ENCODE measurements at places on chromosomes 16 and 17. TPM values are rescaled to one million over a fixed set of nuclear protein-coding genes. Genes with fewer than 3 reads are reported as not detected.

Gene HS3ST2
- polyA plus RNA-seq = 0.11 TPM

Gene TEKT3
- polyA plus RNA-seq = 1.2 TPM

DNA sequence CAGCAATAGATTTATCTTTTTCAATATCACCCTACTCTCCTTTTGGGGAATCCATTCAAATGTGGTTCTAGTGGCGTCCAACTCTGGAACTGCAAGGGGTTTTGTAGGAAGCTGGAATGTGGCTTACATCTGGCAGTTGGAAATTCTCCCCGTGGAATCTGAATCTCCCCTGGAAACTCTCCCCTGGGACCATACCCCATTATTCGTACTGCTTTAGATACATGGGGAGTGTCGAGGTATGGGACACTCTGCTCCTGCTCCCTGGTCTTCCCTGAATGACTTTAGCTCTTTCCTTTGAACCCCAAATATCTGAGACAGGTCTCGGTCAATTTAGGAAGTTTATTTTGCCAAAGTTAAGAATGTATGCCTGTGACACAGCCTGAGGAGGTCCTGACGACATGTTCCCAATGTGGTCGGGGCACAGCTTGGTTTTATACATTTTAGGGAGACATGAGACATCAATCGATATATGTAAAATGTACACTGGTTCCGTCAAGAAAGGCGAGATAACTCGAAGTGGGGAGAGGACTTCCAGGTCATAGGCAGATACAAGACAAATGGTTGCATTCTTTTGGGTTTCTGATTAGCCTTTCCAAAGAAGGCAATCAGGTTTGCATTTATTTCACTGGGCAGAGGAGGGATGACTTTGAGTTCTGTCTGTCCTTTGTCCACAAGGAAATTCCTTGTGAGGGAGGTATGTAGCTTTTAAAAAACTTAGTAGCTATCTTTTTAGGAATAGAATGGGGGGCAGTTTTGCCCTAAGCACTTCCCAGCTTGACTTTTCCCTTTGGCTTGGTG lies 89.1 kb upstream of the CORO6 start:
- no peak for DNase-seq

GRCh38 chr17:60851181-60851580 lies 173.5 kb downstream of the BCAS3 start:
- no peak for DNase-seq

GRCh38 chr17:9105068-9105868 lies 84.0 kb downstream of the NTN1 start:
- DNase-seq = no peak

GRCh38 chr17:34578016-34578415 lies 1.4 kb upstream of the TMEM132E start:
- DNase-seq = no peak

DNA sequence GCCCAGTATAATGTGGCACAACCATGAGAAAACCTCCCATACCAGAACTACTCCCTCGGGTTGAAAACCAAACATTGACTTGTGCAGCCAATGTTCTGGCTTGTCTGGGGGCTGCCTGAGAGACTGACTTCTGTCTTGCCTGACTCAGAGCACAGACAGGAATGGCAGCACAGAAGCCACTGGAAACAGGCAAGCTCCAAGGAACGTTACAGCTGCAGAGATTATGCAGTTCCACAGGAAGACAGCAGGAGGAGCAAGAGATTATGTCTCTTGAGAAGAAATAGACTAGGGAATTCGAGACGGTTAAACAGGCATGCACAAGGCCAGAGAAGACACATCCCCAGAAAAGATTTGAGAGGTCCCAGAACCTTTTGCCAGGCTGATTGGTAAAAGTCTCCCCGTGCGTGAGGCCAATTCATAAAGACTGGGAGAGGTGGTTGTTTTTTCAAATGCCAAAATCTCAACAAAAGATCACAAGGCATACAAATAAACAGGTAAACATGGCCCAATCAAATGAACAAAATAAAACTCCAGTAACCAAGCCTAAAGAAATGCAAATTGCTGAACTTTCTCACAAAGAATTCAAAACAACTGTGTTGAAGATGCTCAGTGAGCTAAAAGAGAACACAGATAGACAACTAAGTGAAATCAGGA lies 90.6 kb upstream of the CDH5 start:
- DNase-seq = no peak

- DNase-seq = no peak
Measured at GRCh38 chr16:85449885-85450245, 163.3 kb upstream of the GSE1 start.

Gene DLG4
- polyA plus RNA-seq = 18.0 TPM

DNA sequence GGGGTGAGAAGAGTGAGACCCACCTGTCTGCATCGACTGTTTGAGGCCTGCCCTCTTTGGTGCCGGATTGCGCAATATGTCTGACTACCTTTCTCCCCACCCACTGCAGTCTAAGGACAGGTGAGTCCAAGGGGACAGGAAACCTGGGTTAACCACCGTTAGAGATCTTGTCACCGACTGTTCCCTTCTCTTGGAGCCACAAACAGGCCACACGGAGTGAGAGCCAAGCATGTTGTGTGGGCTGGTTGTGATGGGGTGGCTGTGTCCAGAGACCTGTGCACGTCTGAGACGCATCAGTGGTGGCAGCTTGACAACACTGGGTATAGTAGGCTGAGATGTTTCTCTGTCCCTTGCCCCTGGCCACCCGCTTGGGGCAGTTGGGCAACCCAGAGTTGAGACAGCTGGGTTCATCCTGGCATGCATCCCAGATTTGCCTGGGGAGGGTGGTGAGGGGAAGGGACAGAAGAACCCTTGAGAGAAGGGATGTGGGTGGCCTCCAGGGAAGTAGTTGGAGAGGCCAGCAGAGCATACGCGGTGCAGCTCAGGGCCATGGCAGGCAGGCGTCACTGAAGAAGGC lies 21.4 kb downstream of the MPRIP start:
- DNase-seq = no peak

DNA sequence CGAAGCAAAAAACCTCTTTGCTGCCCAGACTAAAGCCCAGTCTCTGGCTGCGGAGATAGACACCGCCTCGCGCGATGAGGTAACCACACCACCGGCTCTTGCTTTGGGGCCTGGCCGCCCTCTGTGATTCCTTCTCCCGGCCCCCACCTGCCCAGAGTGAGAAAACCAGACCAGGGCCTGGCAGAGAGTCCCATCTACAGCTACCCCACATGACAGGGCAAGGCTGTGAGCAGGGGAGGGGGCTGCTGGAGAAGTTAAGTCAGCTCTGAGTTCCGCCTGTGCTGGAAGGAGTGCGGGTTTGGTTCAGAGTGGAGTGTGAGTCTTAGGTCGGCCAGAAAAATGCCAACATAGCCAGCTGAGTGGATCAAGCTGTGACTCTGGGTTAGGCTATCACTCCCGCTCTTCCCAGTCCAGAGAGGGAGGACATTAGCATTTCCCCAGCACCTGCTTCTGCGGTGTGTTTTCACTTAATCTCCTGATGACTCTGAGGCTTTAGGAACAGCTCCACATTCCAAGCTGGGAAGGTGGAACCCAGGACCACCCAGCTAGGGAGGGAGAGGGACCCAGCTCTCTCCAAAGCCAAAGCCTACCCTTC lies 139.0 kb downstream of the RAB11FIP4 start:
- DNase-seq = no peak

Gene MPHOSPH6
- polyA plus RNA-seq = 17.9 TPM

Gene KRTAP4-2
- polyA plus RNA-seq = not detected

GRCh38 chr17:14746822-14747602 lies 446.1 kb downstream of the HS3ST3B1 start:
- DNase-seq = no peak

DNA sequence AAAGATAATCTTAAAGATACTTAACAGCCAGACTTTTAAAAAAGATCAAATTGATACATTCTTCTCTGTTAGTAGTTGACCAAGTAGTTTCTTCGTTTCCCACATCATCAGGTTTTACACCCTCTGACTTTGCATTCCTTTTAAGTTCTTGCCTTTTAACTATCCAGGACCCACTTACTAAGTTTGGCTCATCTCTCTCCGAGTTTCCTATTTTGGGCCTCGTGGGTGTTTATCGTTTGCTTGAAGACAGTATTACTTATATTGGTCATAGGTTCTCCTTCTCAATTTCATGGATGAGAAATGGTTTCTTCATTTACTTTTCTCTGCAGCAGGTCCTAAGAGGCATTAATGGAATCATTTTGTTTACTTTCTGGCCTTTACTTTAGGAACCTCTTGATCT lies 43.2 kb downstream of the RPA1 start:
- DNase-seq = no peak

DNA sequence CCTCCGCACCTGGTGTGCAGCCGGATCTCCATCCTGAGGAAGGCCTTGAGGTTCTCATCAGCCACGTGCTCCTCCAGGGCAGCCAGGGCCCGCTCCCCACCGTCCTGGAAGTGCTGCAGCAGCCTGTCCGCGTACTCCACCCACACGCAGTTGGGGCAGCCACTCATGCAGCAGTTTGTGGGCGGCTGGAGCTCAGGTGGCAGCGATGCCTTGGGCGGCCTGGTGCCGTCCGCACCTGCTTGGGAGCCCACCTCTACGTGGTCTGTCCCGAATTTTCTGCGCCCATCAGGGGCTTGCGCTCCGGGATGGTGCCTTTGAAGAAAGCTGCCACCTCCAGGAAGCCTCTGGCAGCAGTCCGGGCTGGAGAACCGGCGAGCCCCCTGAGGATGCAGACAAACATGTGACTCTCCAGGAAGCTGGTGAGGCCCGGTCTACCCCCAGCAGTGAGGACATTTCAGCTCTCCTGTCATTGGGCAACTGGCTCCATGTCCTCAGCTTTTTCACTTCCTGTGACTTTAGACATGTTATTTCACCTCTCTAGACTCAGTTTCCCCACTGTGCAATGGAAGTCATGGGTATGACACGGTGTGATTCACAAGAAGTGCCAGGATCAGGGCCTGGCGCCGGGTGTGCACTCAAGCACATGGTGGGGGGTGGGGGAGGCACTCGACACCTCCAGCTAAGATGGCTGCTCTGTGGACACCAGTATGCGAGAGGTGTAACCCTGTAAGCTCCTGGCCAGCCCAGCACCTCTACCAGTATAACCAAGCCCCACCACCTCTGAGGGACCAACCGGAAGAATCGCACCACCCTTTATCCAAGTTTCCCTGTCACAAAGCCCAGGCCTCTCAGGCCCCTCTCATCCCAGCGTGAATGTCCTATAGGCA lies 957 bp downstream of the OXLD1 start:
- DNase-seq = no peak

Gene KREMEN2
- 4.0 TPM for polyA plus RNA-seq

Gene FA2H
- polyA plus RNA-seq = 0.09 TPM

- no peak for DNase-seq
Measured at GRCh38 chr16:84278968-84279367, 15.7 kb upstream of the WFDC1 start.

GRCh38 chr16:74771656-74772315 lies 2.8 kb downstream of the FA2H start:
- DNase-seq = no peak

DNA sequence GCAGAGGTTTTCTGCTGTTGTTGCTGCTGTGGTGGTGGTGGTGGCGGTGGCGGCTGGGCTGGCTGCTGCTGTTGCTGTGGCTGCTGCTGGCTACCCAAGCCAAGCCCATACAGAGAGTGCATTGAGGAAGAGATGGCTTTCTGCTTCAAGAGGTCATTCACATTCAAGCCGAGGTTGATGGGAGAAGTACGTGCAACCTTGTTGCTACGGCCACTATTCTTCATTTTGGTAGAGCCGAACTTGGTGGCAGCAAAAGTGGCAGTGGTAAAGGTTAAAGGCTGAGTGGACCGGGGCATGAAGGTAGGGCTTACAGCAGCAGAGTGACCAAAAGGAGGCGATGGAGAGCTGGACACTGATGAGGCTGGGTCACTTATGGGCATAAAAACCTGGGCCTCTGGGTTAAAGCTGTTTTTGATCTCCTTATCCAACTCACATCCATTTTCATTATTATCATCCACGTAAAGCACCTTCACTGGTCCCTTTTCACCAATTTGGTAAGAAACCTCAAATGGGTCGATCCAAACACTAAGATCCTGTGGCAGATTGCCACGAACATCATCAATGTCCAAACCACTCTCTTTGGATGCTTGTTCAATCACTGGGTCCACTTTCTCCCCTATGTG lies 2.8 kb downstream of the TOB1 start:
- DNase-seq = no peak

DNA sequence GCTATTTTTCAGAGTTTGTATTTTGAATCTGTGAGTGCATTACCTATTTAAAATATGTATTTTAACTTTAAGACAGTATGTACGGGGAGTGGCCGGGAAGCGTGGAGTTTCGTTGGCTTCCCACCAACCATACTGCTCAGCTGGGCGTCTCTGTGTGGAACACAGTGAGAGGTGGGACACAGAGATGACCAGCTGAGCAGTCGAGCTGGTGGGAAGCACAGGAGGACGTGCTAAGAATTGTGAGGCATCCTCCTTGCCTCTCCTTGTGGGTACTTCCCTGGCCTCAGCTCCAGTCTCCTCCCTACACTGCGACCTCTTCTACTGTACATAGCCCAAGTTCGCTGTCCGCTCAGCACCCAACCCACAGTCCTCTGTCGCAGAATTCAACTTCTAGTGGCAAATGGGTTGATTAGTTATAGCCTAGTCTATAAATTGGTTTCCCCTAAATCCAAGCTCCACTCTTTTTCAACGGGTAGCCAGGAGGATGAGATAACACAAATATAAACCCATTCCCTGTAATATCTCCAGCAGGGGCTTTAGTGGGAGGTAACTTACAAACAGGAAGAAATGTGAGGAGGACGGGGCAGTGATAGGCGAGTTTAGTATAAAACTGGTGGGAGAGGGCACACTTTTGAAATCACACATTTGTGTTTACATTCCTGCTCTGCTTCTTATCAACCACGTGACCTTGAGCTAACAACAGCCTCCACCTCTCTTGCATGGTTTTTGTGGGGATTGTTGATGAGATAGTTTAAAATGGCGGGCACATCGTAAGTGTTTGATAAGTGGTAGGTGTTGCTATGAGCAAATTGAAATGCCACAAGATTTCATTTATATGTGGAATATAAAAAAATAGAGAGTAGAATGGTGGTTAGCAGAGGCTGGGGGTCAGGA lies 211.9 kb upstream of the HS3ST3A1 start:
- no peak for DNase-seq

DNA sequence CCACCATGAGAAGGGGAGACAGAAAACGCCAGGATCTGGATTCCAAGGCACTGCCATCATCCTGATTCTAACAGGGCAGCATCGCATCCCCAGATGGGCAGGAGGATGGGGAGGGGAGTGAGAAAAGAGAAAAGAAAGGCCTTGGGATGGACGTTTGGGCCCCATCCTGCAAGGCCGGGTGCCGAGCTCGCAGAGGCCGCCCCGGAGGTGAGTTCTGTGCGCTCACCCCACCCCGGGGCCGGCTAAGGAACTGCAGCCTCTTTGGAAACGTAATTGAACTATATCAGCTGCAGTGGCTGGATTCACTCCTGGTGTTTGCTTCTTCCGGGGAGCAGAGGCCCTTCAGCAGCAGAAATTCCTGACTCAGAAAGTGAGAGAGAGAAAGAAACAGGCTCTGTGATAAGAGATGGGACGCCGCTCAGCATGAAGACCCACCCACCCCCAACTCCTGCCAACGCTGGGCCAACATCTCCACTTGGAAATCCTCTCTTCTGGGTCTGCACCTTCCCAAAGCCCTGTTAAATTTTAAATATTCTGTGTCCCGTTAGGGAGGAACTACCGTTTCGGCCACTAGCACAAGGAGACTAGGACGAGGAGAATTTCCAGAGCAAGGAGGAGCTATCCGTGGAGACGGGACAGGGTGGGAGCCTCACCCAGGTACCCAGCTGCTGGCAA lies 8.5 kb upstream of the SSTR2 start:
- peak; percentile 26 for DNase-seq

Gene KRTAP9-2
- not detected for polyA plus RNA-seq

Gene MRPL12
- polyA plus RNA-seq = 54.9 TPM

- no peak for DNase-seq
Measured at GRCh38 chr16:1100084-1100800, 4.2 kb upstream of the C1QTNF8 start.

Measured in forelimb muscle (tissue), 1 donor.